Caki2 (cell line): ENCODE measurements at places on chromosomes 13 and 19.

DNA sequence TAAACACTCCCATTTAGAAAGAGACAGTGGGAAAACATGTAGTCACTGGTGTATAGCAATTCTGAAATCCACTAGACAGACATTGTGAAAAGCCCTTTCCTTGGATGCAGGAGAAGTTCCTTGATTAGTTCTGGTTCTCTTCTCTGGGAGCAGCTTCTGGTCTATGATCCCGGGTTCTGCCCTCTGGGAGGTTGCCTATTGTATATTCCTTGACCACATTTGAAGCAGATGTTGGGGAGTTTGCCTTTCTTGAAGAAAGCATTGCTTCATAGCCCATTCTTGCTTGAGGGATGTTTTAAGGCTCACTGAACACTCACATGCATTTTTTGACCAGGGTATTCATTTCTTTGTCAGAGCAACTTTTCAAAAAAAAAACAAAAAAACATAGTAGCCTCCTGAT is 211.9 kb downstream of the NDFIP2 start:
- DNase-seq: no peak

DNA sequence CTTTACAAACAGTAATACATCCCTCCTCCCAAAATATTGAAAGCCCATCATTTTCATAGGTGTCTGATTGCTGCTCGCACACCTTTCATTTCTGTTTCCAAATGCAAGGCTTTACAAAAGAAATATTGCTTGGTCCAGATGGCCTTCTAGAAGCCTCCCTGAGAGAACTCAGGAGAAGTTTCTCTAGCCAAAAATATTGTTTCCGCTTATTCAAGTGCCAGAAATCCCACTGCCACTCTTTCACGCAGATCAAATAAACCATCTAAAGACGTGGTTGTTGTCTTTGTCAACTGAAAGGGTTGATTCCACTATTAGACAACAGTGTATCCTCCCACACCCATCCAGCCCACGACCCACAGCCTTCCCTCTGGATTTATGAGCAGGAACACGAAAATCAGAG is 96.2 kb downstream of the ZIC5 start:
- DNase-seq: no peak

- peak; percentile 76 for DNase-seq
Measured at GRCh38 chr13:52850396-52851136, 2.1 kb upstream of the PCDH8 start.

DNA sequence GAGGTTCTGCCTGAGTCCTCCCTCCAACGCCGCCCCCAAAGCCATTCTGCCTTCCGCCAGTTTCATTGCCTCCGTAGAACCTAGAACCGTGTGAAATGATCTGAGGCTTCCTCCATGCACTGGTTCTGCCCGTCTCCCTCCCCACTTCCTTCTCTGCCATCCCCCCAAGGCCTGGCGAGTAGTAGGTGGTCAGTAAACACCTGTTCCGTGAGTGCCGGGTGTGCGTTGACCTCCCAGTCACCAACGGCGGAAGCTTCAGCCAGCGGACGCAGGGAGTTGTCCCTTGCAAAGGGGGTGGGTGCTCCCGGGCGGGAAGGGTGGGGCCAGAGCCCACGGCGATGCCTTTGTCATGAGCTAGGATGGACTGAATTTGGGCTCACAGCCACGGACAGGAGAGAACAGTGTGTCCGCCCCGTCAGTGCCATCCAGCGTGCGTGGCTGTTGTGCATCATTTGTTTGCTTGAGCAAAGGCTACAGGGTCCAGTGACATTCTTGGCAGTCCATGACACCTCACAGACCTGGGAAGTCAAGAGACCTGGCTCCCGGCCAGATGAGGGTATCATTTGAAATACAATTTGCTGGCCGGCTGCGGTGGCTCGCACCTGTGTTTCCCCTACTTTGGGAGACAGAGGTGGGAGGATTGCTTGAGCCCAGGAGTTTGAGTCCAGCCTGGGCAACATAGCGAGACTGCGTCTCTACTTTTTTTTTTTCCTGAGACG is 43.1 kb downstream of the NFIC start:
- DNase-seq: no peak

- no peak for DNase-seq
Measured at GRCh38 chr13:113792886-113793717, 34.1 kb downstream of the TMEM255B start.

DNA sequence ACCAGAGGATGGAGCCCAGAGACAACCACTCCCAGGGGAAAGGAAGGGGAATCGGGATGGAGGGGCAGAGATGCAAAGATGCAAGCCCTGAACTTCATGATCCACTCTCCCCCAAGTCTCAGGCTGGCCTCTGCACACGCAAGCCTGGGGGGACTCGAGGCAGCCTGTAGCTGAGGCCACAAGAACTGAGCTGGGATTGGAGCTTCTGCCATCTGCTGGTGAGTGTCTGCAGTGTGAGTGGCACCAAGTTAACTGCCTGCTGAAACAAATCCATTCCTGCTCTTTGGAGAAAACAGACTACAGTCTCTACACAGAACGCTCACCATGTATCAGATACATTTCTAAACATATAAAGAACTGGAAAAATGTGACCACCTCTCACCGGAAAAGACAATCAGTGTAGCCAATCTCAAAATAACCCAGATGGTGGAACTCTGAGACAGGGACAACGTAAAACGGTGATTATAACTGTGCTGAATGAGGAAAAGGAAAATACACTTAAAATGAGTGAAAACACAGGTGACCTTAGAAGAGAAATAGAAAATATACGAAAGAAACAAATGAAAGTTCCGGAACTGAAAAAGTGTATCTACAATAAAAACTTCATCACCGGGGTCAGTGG is 62.1 kb downstream of the KLF2 start:
- peak; percentile 32 for DNase-seq

GRCh38 chr13:34376483-34376882 is 558.5 kb downstream of the RFC3 start:
- no peak for DNase-seq

DNA sequence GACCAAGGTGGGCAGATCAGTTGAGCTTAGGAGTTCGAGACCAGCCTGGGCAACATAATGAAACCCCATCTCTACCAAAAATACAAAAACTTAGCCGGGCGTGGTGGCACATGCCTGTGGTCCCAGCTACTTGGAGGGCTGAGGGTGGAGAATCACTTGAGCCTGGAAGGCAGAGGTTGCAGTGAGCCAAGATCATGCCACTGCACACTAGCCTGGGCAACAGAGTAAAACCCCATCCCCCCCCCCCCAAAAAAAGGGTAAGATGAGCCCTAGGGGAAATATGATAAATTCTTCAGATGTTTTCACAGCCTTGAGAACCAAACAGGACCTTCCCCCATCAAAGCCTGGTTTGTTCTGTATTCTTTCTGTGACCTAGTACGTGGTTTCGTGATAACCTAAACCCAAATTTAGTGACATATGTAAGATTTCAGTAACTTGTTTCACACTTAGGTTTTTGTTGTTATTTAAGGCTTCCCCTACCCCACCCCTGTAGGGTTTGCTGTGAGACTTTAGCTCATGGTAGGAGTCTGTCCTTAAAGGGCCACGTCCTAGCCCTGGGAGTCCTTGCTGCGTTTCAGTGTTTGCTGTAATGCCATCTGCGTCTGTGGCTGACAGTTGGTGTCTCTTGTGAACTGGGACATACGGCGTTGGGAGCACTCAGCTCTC is 49.6 kb downstream of the MYO9B start:
- no peak for DNase-seq

DNA sequence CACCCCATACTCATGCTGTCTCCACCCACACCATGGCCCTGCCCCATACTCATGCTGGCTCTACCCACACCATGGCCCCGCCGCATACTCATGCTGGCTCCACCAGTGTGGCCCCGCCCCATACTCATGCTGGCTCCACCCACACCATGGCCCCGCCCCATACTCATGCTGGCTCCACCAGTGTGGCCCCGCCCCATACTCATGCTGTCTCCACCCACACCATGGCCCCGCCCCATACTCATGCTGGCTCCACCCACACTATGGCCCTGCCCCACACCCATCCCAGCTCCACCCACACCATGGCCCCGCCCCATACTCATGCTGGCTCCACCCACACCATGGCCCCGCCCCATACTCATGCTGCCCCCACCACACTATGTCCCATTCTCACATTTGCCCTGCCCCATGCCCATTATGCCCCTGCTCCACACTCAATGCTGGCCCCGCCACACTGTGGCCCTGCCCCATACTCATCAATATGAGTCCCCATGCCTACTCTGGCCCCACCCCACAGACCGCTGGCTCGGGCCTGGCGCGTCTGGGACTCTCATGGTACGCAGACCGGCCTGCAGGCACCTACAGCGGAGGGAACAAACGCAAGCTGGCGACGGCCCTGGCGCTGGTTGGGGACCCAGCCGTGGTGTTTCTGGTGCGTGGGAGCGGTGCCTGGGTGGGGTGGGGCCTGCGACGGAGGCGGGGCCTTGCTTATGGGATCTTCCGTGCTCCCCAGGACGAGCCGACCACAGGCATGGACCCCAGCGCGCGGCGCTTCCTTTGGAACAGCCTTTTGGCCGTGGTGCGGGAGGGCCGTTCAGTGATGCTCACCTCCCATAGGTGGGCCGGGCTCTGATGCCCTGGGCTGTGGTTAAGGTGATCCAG is 3.7 kb upstream of the ARHGAP45 start:
- DNase-seq: peak; percentile 67

- no peak for DNase-seq
Measured at GRCh38 chr13:92379371-92379770, 847.2 kb upstream of the GPC6 start.

- no peak for DNase-seq
Measured at GRCh38 chr19:20611866-20612265, 46.3 kb upstream of the ZNF737 start.

GRCh38 chr13:63190219-63190618 is 1774.6 kb upstream of the PCDH20 start:
- DNase-seq: no peak

- no peak for DNase-seq
Measured at GRCh38 chr19:33390101-33390907, 16.8 kb downstream of the CEBPG start.

DNA sequence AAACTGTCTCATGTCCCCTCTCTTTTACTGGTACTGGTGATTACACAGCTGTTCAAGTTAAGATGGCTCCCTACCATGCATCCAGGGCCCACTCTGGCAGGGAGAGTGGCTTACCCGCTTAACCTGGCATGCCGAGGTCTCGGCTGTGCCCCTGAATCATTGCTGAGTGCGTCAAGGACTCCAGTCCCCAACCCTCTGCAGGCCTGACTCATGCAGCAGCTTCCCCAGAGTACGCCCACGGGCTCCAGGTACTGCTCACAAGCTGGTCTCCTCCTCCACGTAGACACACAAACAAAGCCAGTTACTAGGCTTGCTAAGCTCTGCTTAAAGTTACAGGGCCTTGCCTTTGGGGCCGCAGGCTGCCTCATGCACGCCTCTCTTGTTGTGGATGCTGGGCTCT is 447.4 kb downstream of the COG6 start:
- no peak for DNase-seq

- DNase-seq: no peak
Measured at GRCh38 chr19:32831611-32832010, 38.0 kb downstream of the SLC7A9 start.

GRCh38 chr13:46057256-46058015 is 4.9 kb upstream of the ZC3H13 start:
- DNase-seq: no peak

- DNase-seq: no peak
Measured at GRCh38 chr19:52689843-52690368, 44.9 kb downstream of the ZNF611 start.

DNA sequence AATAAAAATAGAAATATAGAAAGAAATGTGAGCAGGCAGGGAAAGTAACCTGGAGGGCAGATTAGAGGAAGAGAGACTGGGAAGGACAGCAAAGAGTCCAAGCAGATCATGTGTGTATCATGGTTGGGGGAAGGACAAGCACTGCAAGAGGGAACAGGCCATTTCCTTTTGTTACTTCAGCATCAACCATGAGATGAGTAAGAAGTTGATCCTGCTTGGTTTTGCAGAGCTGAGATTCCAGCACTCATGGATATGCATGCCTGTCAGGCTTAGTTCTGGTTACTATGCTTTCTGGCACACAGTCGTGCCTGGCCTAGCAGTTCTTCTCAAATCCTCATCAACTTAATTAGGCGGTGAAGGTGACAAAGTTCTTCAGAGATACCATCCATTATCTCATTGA is 18.1 kb downstream of the NALCN start:
- no peak for DNase-seq

GRCh38 chr19:14502334-14503092 is 6.6 kb upstream of the GIPC1 start:
- peak; percentile 41 for DNase-seq

DNA sequence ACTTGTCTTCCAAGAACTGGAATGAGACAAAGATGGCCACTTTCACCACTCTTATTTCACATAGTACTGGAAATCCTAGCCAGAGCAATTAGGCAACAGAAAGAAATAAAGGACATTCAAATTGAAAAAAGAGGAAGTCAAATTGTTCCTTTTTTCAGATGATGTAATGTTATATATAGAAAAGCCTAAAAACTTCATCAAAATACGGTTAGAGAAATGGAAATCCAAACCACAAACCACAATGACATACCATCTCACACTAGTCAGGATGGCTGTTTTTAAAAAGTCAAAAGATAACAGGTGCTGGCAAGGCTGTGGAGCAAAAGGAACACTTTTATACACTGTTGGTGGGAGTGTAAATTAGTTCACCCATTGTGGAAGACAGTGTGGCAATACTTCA is 113.3 kb upstream of the SPRY2 start:
- DNase-seq: no peak

- DNase-seq: no peak
Measured at GRCh38 chr13:20461481-20461859, 64.2 kb downstream of the CRYL1 start.

GRCh38 chr13:37640499-37640898 is 41.9 kb upstream of the POSTN start:
- peak; percentile 31 for DNase-seq

DNA sequence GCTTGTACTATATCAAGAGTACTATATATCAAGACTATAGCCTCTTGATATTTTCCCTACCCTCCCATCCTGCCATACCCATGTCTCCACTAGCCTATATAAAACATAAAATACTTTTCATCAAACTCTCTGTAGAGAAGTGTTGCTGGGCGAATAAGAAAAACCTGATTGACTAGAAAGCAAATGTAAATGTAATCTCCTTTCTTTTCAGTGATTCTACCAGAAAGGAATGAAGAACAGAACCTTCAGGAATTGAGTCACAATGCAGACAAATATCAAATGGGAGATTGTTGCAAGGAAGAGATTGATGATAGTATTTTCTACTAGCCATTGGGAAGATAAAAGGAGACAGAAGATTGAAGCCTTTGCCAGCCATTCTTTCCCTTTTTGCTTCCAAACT is 89.2 kb downstream of the KCNRG start:
- DNase-seq: no peak
